ENCODE measurements at places on chromosomes 11 and 22.

DNA sequence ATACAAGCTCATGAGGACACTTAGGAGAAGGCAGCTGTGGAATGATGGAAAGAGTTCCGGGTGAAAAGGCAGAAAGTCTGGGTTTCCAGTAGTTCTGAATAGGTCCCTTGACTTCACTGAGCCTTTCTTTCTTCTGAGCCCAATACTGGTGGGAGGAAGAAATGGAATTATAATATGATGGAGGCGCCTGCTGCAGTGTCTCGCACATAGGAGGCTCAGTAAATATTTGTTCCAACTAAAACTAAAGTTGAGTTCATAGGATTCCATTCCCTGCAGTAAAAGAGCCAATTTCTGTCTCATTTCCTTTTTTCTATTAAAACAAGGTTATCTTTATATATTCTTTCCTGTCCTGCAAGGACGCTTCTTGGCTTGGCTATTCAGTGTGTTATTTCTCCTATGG is 5.2 kb upstream of the CLMP start:
- DNase-seq, result no peak

DNA sequence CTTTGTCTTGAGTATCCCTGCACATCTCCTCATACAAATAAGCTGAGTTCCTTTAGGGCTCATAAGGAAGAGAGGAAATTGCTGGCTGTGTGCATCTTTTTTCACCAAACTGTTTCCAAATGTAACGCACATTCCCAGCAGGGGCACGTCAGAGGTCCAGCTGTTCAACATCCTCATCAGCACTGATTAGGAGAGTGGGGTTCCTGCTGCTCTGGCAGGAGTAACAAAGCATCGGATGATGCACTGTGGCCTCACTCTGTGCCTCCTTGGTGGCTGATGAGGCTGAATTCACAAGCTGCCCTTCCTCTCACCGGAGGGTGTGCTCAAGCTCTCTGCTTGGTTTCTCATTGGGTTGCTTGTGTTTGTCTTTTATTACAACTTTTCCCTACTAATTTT is 35.5 kb upstream of the SLC25A1 start:
- DNase-seq, result no peak

GRCh38 chr11:133075351-133075750 is 456.9 kb downstream of the OPCML start:
- no peak for DNase-seq

GRCh38 chr22:26463688-26464087 is 19.9 kb downstream of the HPS4 start:
- no peak for DNase-seq

DNA sequence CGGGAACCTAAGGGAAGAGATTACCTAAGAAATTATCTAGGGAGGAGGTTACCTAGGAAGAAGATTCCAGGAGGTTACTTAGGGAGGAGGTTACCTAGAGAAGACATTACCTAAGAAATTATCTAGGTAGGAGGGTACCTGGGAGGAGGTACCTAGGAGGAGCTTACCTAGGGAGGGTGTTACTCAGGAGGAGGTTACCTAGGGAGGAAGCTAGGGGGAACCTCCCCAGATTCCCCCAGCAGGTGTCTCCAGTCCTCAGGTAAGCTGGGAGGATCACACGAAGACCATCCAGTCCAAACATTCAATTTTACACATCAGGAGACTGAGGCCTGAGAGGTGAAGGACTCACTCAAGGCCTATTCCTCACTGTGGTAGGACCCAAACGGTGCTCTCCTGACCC is 482.8 kb downstream of the TBC1D22A start:
- DNase-seq, result no peak

DNA sequence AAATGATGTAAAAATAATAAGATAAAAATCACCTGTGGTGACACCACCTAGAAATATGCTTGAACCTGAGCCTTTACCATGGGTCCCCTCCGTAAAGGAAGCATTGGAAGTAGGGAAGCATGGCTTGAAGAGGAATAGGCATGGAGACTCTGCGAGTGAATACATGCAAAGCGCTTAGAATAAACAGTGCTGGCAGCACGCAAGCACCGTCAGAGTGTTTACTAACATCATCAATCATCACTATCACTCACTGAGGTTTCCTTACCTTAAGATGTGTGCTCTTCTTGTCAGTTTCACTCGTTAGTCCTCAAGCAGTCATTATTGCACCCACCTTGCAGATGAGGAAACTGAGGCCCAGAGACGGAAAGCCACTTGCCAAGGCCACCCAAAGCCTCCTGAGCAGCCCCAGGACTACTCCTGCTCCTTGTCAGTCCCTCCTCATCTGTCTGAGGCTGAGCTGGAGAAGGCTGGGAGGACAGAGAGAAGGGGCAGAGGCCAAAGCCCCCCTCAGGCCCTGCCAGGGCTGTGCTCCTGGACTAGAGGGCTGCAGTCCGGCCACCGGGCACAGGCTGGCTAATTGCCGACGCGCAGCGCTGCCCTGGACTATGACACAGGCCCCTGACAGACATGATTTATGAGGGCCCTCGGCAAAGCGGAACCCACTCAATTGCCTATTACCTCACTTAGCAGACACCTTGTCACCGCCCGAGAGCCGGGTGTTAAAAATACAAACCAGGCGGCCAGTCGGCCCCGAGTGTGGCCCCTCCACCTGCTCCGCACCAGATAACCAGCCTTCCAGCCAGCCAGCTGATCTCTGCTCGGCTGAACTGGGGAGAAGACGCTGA is 168.9 kb downstream of the MN1 start:
- no peak for DNase-seq

DNA sequence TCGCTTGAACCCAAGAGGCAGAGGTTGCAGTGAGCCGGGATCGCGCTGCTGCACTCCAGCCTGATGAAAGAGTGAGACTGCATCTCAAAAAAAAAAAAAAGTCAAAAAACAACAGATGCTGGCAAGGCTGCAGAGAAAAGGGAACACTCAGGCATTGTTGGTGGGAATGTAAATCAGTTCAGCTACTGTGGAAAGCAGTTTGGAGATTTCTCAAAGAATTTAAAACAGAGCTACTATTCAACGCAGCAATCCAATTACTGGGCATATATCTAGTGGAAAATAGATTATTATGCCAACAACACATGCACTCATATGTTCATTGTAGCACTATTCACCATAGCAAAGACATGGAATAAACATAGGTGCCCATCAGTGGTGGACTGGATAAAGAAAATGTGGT is 89.7 kb downstream of the EFCAB6 start:
- DNase-seq, result no peak

GRCh38 chr22:47605441-47605840 is 843.0 kb downstream of the TBC1D22A start:
- DNase-seq, result no peak

GRCh38 chr22:17781319-17782031 is 7.2 kb upstream of the BID start:
- DNase-seq, result peak; percentile 30

GRCh38 chr11:103972013-103972412 is 64.4 kb upstream of the DDI1 start:
- no peak for DNase-seq

DNA sequence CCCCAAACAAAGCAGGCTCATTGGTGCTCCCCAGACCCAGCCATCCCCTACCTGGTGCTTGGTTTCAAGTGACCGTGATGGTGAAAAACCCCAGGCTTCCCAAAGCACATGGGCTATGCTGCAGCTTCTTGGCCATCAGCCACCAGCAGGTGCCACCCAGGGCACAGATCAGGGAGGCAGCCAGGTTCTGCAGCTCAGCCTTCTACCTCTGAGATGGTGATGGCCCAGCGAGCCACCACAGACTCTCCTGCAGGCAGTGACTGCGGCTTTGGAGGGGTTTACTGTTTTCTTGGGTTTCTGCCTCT is 70.0 kb upstream of the ALX4 start:
- peak; percentile 59 for DNase-seq

DNA sequence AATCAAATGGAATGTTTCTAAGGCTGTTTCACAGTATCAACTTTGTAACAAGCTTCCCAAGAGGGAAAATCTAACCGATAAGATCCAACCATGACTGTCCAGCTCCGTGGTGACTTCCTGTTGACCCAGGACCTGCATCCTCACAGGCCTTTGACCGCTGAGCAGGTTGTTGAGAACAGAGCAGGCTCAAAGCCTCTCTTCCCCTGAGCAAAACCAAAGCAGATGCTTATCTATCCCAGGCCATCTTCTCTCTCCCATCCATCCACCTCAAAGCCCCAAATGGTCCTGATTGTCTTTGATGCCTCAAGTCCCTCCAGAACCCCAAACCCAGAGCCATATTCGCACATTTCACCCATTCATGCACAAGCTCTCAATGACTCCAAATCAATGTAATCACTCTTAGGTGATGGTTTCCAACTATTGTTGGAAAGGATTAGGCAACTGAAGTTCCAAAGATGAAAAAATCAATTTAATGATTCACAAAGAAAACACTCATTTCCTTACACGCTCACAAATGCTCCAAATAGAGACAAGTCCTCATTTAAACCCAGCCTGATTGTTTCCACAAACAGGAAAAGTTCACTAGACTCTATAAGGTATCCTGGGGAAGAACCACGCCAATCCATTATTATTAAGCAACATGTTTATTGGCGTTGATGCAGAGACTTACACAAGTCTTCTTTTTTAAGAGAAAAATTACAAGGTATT is 48.7 kb downstream of the C11orf58 start:
- no peak for DNase-seq

- no peak for DNase-seq
These were observed 191.4 kb upstream of the SORL1-AS1 start for GRCh38 chr11:121644187-121644512.

DNA sequence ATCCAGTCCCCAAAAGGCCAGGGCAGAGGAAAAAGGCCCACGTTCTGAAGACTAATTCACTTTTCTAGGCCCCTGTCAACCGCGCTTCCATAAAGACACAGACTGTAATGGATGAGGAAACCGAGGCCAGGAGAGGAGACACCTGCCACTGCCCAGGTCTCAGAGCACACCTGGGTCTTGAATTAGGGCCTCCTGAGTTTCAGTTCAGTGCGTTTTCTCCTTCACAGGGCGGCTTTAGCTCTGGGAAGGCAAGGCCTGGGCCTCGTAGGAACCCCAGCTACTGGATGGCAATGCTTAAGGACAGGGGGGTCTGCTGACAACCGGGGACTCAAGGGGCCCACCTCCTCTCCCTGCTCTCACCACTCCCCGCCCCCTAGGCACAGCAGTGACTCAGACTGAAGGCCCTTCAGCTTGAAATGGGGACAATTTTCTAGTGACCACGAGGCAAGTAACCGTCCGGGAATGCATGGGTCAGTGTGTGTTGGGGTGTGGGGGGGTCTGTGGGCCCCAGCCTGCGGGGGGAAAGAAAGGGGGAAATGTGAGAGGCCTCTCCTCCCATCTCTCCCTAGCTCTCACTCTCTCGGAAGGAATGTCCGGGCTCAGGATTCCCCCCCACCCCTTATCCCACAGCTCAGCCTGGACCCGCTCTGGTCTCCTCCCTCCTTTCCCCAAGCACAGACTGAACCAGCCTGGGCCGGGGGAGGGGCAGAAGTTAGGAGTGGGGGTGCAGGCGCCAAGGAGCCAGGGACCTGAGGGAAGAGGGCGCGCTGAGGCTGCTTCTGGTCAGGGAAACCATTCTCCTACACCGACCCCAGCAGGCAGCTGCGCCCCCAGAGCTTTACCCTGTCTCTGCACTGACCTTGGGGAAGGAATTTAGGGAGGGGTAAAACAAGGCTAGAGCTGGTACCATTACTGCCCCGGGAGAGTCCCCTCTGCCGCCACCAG is 17.2 kb downstream of the CREB3L1 start:
- no peak for DNase-seq

DNA sequence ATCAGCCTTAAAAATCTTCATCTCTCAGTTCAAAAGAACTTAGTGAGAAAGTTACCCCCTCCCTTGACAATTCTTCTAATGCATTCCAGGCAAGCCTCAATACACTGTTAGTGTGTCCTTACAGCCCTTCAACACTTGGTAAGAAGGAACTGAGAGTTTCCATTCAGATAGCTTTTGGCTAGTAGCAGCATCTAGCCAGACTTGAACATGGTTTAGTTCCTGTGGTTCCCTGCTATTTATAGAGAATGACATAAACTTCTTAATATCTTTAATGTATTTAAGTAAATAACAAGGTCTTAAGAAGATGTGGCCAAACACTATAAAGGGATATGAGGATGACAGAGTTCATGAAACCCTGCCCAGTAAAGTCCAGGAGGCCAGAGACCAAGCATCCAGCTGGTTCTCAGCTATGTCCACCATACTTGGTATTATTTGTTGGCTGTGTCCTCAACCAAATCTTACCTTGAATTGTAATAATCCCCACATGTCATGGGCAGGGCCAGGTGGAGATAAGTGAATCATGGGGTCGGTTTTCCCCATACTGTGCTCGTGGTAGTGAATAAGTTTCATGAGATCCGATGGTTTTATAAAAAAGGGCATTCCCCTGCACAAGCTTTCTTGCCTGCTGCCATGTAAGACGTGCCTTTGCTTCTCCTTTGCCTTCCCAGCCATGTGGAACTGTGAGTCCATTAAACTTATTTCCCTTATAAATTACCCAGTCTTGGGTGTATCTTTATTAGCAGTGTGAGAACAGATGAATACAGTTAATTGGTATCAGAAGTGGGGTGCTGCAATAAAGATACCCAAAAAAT is 132.4 kb downstream of the LARGE1 start:
- no peak for DNase-seq

DNA sequence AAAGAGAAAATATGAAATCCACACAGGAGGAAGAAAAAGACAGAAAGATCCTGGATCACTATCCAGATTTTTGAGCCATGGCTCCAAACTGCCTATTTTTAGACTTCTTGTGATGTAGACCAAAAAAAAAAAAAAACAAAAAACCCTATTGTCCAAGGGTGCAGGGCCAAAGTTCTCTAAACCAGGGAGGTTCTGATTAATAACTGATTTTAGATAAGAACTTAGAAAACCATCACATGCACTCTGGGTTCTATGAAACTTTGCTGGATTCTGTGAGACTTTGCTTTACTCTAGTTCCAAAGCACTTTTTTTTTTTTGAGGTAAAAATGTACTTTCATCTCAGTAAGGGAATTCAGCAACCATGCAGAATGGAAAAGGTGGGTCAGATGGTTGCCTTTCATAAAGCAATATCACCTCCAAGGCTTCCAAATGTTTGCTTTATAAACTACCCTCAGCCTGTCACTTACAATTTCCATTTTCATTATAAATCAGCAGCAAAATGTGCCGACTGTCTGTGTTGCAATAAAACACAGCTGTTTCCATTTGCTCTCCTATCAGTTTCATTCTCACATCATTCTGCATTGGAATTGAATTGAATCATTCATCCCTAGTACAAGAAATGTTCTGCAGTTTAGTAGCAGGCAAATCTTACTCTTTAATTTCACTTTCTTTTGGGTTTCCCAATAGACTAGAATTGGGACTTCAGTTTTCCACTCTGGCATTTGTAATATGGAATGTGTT is 1584.3 kb upstream of the RAG2 start:
- no peak for DNase-seq

- DNase-seq, result no peak
These were observed 22.5 kb upstream of the KRTAP5-7 start for GRCh38 chr11:71504531-71504930.
